ENCODE measurements at places on chromosomes 3 and 15.
A peak's percentile ranks its signal among the peaks of the same experiment; 100 is the strongest.

DNA sequence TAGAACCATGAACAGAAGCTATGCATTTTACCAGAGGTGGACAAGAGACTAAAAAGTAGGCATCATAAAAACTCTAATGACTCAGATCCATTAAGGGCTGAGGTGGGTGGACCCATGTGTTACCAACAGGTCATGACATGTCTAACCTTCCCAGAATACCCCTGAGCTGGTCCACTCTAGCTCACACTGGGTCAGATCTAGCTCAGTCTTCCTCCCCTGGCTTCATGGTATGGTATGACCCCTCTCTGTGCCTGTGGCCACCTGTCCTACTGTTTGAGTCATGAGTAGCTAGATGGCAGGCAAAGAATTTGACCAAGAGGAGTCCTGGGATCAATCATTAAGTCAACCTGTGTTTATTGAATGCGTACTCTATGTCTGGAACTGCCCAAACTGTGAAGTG lies 340.4 kb downstream of the EPHB1 start:
- no peak for DNase-seq

DNA sequence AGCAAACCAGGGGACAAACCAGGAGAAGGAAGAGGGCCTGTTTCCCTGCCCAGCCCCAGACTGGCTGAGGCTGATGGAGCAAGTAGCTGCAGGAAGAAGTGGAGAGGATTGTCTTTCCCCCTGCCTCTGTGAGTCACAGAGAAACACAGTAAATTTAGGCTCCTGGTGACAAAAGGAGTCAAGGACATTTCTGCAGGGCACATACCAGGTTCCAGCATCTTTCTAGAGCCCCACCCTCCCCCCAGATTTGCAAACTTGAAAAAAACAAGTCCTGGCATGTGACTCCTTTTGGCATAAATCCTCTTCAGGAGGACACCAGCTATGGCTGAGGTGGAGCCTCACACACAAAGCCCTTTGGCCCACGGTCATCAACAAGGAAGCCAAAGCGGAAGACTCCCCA lies 17.8 kb downstream of the PLD1 start:
- no peak for DNase-seq

GRCh38 chr3:174199696-174200095 lies 659.4 kb upstream of the NAALADL2 start:
- DNase-seq: no peak

GRCh38 chr3:177089110-177089509 lies 108.2 kb downstream of the TBL1XR1 start:
- DNase-seq: no peak

DNA sequence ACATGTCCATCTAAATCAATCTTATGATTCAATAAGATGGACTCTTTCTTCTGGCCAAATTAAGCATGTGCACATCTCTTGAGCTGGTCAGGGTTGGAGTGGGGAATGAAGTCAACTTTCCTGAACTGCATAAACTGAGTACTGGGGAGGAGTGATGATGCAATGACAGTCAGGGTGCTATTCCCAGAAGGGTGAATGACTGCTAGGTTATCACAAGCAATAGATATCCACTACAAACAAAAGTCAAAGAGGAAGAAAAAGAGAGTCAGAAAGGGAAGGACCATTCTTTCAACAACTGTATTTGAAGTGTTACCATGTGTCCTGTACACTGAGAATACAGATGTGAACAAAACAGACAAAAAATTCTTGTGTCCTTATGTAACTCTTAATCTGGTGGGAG lies 70.0 kb downstream of the ALCAM start:
- no peak for DNase-seq

- no peak for DNase-seq
Measured at GRCh38 chr3:32850226-32850625, 32.4 kb downstream of the TRIM71 start.

DNA sequence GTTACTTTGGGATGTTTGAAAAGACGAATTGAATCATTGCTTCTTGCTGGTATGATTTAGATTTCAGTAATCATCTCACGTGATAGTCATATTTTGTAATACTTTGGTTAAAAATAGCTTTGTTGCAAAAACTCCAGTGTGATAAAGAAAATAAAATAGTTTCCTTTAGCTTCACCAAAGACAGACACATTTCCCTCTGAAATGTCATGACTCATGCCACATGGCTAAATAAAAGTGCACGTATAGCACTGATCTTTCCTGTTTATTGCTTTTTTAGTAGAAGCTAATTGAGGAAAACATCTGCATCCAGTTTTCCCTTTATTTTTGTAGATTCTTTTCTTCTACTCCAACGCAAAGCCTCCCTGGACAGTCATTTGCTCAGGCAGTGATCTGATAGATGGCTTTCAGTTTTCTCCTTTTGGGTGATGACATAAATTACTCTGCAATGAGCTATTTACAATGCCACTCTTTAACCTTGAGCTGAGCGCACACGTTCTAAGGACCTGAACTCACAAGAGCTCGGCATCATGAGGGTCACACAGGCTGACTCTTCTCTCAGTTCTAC lies 84.9 kb downstream of the ARNT2 start:
- no peak for DNase-seq

DNA sequence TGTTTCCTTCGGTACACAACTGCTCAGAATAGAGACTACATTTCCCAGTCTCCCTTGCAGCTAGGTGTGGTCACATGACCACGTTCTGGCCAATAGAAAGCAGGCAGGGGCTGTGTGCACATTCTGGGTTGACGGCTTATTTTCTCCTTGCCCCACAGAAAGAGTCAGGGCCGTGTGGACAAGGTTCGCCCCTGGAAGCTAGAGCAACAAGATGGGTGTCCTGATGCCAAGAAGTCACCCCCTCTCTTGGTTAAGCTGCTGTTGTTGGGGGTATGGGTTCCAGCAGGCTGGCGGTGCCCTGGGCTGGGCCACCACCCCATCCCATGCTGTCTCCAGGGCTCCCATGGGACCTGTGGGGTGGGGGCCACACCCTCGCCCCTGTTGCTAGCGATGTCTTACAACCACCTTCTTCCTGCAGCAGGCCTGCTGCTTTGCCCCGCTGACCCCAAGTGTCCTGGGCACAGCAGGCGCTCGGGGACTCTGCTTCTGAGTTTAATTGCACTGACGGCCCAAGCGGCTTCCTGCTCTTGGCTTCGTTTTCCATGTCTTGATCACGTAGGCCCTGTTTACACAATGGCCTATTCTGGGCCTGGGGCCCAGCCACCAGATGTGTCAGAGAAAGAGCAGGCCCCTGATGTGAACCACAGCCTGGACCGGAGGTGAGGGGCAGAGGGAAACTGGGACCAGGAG lies 24.9 kb downstream of the ABTB1 start:
- peak; percentile 79 for DNase-seq

GRCh38 chr3:129305592-129306091 lies 27.0 kb downstream of the HMCES start:
- no peak for DNase-seq

DNA sequence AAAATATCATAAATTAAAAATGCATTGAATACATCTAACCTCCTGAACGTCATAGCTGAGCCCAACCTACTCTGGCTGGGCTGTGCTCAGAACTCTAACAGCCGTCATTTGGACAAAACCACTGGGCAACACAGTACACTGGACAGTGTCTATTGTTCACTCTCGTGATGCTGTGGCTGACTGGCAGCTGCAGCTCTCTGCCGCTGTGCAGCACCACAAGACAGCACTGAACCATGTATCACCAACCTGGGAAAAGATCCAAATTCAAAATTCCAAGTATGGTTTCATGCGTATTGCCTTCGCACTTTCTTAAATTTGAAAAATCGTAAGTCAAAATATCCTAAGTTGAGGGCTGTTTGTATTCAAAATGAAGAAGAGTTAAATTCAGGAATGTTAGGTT lies 145.1 kb upstream of the CNTN4 start:
- DNase-seq: no peak

DNA sequence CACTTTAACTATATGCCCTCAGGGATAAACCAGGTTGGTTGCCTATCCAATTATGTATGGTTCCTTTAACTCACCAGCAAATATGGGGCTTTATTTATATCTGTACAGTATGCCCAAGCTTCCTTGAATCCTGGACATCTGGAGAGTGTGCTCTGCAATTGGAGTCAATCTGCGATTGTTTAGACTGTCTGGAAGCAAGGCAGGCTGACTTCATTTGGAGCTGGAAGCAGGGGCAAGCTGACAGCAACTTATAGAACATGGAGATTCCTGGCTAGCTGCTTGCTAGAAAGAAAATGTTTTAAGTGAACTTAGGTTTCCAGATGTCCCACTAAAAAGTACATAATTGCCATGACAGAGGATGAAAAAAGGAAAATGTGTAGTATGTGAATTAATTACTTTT lies 63.7 kb upstream of the TPRG1 start:
- DNase-seq: no peak

- no peak for DNase-seq
Measured at GRCh38 chr3:63693351-63693750, 40.9 kb downstream of the SNTN start.
